SW 1271 (cell line): ENCODE measurements at places on chromosomes 13 and 19.

DNA sequence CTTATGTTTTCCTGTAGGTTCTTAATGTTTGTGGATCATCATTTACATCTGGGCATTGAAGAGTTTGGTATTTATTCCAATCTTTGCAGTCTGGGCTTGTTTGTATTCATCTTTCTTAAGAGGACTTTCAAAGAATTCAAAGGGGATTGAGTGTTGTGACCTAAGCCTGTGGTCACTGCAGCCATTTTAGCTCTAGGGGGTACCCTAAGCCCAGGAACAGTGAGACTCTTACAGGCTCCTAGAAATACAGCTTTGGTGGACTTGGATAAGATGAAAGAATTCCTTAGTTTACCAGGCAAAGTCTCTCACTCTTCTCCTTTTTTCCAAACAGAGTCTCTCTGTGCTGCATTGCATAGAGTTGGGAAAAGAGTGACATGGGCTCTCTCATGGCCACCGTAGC, 2539.0 kb upstream of the PCDH20 start:
- DNase-seq, result no peak

GRCh38 chr19:51473009-51473707, 5.2 kb upstream of the CEACAM18 start:
- no peak for DNase-seq

- peak; percentile 80 for DNase-seq
These were observed 31.9 kb upstream of the FEM1A start for GRCh38 chr19:4759388-4760284.

DNA sequence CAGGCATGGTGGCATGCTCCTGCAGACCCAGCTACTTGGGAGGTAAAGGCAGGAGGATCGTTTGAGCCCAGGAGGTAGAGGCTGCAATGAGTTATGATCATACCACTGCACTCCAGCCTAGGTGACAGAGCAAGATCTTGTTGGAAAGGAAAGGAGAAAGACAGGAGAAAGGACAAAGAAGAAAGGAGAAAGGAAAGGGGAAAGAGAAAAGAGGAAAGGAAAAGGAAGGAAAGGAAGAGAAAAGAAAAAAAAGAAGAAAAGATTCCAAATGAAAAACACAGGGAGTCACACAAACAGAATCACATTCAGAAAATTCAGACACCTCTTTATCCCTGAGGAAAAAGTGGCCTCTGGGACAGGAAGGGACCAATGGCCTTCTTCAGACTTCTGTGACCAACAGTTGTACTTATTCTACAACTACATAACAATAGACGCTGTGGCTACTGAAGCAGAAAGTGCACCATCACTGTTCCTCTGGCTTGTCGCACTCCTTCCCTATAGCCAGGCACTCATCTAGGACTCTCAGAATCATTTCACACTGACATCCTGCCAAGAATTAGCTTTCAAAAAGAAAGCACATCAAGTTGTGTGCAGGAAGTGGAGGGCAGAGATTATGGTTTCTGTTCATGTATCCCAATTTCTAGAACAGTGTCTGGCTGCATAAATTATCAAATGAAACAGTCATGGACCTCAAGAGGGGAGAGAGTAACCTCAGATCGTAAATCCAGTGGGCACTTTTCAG, 5.9 kb downstream of the MTMR6 start:
- DNase-seq, result no peak

GRCh38 chr19:937259-937694, 11.4 kb downstream of the ARID3A start:
- no peak for DNase-seq

- DNase-seq, result no peak
These were observed 10.8 kb downstream of the DNMT1 start for GRCh38 chr19:10183926-10184325.

DNA sequence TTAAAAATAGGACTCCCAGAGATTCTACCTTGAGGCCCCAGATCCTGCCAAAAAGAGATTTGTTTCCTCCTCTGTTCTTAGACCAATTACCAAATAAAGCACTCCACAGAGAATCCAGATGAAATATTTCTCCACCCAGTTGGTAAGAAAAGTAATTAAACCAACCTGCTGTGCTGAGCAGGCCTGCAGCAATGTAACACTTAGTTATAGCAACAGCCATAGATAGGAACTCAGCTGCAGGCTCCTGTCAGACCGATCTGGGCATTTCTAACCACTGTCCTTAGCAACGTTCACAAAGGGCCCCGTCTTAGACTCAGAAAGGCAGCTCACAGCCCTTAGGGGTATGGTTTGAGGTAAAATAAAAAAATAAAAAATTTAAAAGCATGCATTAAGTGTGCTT, 271.1 kb downstream of the KCNRG start:
- no peak for DNase-seq

- no peak for DNase-seq
These were observed 14.7 kb upstream of the PDCD5 start for GRCh38 chr19:32566246-32566830.

DNA sequence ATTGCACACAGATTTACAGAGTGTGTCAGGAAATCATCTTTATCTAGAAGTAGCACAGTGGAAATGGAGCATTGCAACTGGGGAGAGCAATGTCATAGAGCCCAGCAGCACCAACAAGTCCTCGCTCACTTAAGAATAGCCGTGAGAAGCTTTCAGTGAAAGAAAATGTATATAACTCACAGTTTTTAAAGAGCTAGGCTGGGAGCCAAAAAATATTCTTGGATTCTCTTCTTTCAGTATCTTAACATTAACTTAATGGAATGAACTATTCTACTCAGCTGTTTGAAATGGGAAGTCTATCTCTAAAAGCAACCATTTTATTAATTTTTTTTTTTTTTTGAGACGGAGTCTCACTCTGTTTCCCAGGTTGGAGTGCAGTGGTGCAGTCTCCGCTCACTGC, 329.6 kb downstream of the COG6 start:
- no peak for DNase-seq

DNA sequence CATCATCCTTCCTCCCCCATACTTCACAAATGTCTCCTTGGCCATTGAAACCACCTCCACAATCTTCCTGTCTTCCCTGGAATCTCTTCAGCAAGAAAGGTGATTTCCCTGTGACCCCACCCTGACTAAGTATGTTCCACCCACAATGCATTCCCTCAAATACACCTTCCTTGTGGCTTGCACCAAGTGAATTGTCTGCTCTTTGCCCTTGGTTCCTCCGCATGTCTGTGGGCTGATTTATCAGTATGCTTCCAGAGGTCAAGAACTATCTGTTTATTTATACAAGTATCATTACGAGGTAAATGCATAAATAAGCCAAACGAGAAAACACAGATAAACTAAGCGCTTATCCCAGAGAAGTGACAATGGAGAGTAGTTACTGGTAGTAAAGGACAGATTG, 45.4 kb upstream of the POMP start:
- no peak for DNase-seq

- DNase-seq, result no peak
These were observed 7.8 kb downstream of the CYP4F11 start for GRCh38 chr19:15926484-15926883.

DNA sequence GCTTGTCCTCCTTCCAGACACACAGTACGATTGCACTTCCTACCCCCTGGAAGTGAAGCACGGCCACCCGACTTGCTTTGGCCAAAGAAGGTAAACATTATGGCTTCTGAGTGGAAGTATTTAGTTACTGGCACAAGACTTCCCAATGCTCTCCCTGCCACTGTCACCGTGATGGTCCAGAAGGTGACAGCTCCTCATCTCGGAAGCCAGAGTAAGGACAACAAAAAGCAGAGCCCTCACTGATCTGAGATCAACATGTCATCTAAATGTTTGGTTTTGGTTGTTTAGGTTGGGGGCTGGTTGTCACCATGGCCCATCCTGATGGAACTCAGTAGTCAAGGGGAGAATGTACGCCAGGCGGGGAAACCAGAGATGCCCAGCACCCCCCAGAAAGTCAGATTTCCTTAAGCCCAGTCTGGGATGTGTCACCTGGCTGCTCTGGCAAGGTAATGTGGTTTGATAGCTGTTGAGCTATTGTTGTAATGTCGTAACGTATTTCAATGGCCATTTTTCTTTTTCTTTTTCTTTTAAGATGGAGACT, 170.1 kb upstream of the ZNF536 start:
- DNase-seq, result no peak

GRCh38 chr19:27824108-27824507, 1388.8 kb downstream of the UQCRFS1 start:
- DNase-seq, result no peak

GRCh38 chr19:44747739-44748425, 626 bp upstream of the BCL3 start:
- no peak for DNase-seq

GRCh38 chr13:40344270-40345148, 321.9 kb downstream of the FOXO1 start:
- DNase-seq, result no peak

DNA sequence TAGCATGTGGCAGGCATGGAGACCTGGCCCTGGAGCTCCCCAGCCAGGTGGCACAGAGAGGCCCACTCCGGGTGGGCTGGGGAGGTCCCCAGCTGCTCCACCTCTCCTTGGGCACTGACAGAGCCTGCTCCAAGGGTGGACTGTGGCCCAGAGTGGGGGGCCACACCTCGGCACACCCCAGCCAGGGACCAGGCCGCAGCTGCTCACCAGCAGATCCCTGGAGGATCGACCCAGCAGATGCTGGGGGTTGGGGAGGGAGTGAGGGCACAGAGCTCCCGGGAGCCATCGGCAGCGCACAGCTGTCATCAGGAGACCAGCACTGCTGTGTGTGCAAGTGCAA, 72.0 kb upstream of the KCTD15 start:
- DNase-seq, result no peak

GRCh38 chr19:31678421-31678820, 329.2 kb upstream of the TSHZ3 start:
- no peak for DNase-seq

- no peak for DNase-seq
These were observed 17.4 kb downstream of the NBEA start for GRCh38 chr13:34959489-34959888.

- DNase-seq, result no peak
These were observed 16.0 kb downstream of the SSC5D start for GRCh38 chr19:55504252-55504603.

GRCh38 chr13:81596224-81596753, 1255.4 kb upstream of the SPRY2 start:
- no peak for DNase-seq

DNA sequence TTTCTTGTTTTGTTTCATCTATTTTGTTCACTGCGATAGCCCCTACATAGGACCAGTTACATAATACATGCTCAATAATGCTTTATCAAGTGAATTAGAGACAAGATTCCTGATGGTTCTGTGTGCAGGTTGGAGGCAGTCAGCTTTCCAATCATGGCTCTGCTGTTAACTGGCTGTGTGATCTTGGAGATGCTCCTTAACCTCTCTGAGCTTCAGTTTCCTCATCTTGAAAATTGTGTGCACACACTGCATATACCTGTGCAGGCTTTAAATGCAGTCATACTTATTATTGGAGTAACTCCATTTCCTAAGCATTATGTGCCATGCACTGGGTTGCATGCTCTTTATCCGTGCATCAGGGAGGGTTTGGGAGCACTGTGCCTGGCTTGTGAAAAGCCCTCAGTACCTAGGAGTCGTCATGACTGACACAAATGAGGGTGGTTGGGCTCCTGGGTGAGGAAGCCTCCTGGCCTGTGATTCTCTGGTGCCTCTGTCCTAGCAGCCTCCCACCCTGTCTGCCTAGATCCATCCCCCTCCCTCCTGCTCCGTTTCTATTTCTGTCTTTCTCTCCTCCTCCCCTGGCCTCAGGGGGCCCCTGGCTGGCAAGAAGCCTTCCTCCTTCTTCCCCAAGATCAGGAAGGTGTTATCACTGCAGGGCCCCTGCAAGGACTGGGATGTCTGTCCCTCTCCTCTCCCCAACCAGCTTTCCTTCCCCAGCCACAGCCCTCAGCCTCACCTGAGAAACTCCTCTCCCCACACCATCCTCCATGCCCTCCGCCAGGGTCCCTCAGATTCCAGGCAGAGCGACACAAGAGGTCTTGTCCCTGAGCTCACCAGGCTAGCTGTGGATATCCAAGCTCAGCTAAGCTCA, 8.7 kb downstream of the IFNL1 start:
- DNase-seq, result no peak

DNA sequence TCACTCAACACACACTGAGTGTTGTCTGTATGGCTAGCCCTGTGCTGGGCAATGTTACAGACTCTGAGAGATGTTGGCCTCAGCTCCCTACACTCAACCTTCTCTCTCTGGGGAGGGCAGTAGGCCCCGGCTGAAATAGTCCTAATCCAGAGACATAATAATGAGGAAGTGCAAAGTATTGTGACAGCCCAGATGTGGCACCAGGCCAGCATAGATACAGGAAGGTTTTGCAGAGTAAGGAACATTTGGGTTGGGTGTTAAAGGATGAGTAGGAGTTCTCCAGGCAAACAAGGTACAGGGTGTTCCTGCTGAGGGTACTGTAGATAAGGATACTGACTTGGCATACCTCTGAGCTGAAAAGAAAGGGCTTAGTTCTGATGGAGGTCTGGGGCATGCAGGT, 2.4 kb downstream of the LIN7B start:
- DNase-seq, result no peak

DNA sequence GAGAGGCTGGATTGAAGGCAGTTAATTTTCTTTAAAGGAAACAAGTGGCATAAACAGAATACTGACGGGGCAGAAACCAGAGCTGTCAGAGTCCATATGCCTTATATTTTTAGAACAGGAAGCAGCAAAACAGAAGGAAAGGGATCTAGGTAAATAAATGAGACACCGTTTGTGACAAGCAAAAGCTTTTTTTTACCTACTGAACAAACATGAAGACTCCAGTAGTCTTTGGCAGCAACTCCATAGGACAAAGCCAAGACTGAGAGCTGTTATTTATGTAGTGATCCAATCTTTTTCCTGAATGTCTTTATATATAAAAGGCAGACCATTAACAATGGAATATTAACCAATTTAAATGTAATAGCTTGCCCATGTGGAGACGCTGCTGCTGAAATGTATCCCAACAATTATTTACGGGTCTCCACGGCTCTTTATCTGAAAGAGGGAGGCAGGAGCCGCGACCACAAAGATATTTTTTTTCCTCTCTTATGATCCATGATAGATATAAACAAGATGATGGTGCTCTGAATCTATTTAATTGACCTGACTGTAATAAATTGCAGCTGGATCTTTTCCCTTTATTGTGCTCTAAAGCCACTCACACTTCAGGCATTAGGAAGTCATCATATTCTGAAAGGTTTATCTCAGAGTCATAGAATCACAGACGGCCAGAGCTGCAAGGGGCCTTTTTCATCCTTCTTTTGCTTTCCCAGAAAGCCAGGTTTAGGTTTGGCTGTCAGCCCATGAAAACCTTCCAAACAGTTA, 687.8 kb downstream of the EFNB2 start:
- no peak for DNase-seq

GRCh38 chr13:23354520-23354919, 79.0 kb downstream of the SACS start:
- DNase-seq, result no peak

GRCh38 chr13:44124352-44124751, 244.6 kb downstream of the LACC1 start:
- DNase-seq, result no peak
